ENCODE measurements at places on chromosomes 2 and 18. TPM values are rescaled to one million over a fixed set of nuclear protein-coding genes. Genes with fewer than 3 reads are reported as not detected.

Gene INHBB
- 1.8 TPM for total RNA-seq

DNA sequence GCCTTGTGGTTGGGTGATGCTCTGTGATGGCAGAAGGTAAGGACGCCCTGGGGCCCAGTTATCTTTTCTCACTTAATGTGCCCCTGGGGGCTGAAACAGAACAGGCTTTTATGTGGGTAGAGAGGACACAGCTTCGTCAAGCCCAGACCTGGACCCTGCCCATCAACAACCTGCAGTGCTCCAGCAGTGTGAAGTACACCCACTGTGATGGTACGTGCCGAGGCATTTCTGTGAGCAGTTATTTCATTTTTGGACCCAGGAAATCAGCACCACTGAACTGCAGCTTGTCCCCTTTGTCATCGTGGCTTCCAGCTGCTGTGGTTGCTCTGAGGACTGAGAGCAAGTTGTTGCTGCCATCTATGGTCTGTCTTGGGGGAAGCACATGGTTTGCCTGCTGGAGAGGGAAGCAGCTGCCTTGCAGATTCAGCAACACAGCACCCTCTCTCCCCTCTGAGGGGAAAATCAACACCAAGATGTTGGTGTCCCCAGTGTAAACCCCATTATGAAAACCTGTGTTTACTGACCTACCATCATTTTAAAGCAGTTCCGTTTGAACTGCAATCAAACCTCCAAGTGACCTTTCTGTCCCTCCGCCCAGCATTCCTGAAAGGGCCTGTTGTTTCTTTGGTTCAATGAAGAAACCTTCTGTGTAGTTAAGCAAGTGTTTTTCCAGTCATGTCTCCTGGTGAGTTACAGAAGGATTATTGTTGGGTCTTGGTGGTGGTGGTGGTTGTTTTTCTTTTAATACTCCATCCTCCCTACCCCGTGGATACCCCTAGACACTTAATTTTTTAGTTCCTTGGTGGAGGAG, 158.2 kb downstream of the MGAT5 start:
- peaks cover 45% of the 10 kb centered on the region for H3K4me1 ChIP-seq
- no peaks in the 10 kb centered on the region for H3K27me3 ChIP-seq
- peak overlapping the region; percentile 56 for H3K27ac ChIP-seq

- H3K27me3 ChIP-seq = no peaks in the 10 kb centered on the region
- H3K4me1 ChIP-seq = peaks cover 6% of the 10 kb centered on the region
- no peak overlapping the region for H3K27ac ChIP-seq
- H3K36me3 ChIP-seq = no peaks in the 10 kb centered on the region
- DNase-seq = no peak
Measured at GRCh38 chr18:8450013-8450412, 159.2 kb upstream of the RAB12 start.

DNA sequence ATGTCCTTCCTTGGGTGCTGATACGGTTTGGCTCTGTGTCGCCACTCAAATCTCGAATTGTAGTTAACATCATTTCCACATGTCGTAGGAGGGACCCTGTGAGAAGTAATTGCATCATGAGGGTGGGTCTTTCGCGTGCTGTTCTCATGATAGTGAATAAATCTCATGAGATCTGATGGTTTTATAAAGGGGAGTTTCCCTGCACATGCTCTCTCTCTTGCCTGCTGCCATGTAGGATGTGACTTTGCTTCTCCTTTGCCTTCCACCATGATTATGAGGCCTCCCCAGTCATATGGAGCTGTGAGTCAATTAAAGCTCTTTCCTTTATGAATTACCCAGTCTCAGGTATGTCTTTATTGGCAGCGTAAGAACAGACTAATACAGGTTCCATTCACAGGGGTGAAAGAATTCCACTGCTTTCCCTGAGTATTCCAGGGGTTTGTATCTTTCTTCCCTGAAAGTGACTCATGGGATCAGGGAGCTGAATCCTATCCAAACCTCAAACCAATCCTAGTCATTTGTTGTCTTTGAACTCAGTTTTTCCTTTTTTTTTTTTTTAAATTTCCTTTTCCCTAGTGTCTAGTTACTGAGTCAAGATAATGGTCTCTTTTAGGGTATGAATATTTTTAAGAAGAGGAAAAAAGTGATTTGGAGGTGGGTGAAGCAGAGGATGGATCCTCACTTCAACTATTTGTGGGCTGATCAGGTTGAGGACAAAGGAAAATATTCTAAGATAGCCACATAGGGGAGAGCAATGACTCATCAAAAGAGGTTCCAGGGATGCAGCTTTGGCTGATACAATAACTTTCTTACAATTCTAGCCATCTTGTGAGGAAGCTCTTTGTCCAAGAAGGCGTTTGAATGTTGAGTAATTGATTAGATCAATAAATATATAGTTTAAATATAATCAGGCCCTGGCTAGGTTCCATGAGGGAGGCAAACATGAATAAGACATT, 19.5 kb upstream of the KCNE4 start:
- H3K36me3 ChIP-seq = no peaks in the 10 kb centered on the region
- H3K4me1 ChIP-seq = no peaks in the 10 kb centered on the region
- no peaks in the 10 kb centered on the region for H3K27me3 ChIP-seq
- H3K4me3 ChIP-seq = no peak overlapping the region

GRCh38 chr2:46915281-46915810, at the start of gene MCFD2:
Gene MCFD2, minus strand, starts transcription at chr2:46915806. Its CDS starts 6,635 bp downstream, at chr2:46909171.
- no peak for DNase-seq
- peak within 1 kb of the TSS; percentile 67 for H3K4me3 ChIP-seq
- H3K36me3 ChIP-seq = no peaks in the 10 kb centered on the region
- peak within 1 kb of the TSS; percentile 83 for H3K27ac ChIP-seq
- H3K27me3 ChIP-seq = no peaks in the 10 kb centered on the region

Gene CABYR
- 11.4 TPM for total RNA-seq

GRCh38 chr2:215775106-215775505, 238.2 kb downstream of the MREG start:
- peaks cover 32% of the 10 kb centered on the region for H3K4me1 ChIP-seq
- H3K36me3 ChIP-seq = peaks cover 4% of the 10 kb centered on the region
- DNase-seq = no peak
- H3K27me3 ChIP-seq = no peaks in the 10 kb centered on the region

DNA sequence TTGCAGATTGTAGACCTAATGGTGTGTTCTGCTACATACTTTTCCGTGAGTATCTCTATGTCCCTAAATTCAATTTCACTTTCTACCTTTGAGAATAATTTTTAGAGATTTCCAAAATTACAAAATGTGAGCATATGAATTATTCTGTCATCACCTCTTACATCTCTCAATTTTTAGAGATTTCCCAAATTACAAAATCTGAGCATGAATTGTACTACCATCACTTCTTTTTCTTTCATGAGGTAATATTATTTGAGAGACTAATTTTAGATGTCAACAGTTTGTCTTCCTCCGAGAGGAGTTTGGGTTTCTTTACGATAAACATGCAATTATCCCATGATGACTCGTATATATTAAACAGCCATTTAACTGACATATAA, 32.1 kb downstream of the INSIG2 start:
- H3K4me1 ChIP-seq = peaks cover 28% of the 10 kb centered on the region
- no peaks in the 10 kb centered on the region for H3K36me3 ChIP-seq
- H3K4me3 ChIP-seq = no peak overlapping the region
- no peaks in the 10 kb centered on the region for H3K27me3 ChIP-seq

GRCh38 chr2:40435426-40436092, 16.3 kb downstream of the SLC8A1 start:
- peaks cover 31% of the 10 kb centered on the region for H3K4me1 ChIP-seq
- H3K27me3 ChIP-seq = no peaks in the 10 kb centered on the region
- H3K36me3 ChIP-seq = no peaks in the 10 kb centered on the region
- no peak for DNase-seq
- H3K27ac ChIP-seq = peak overlapping the region; percentile 91
- no peak overlapping the region for H3K4me3 ChIP-seq

DNA sequence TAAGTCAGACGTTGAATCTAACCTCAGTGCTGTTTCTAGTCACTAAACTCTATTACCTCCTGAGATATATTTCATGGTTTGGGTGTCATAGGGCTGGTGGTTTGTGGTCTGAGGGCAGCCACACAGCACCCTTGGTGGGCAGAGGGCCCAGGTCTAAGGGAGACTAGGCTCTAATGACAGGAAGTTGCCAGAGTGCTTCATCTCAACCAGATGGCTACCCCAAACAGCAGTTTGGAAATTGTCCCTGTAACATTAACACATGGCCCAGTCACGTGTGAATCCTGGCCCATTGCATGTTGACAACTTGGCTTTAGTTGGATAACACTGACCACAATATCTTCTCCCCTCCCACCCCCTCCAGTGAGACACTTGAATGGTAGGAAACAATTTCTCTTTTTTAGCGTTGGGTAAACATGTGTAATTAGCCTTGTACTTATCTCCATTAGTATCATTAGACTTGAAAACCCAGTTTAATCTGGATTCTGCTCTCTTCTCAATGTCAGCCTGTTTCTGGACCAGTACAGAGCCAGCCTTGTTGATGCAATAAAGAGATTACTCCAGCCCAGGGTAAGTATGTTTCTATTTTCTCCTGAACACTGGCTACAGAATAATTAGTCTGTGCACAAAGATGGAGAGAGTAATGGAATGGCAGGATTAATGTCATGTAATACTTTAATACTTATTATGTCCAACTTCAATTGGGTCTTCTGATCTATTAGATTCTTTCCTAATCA, 187.8 kb upstream of the SIX3 start:
- H3K4me1 ChIP-seq = no peaks in the 10 kb centered on the region
- no peak for DNase-seq
- no peak overlapping the region for H3K27ac ChIP-seq
- H3K27me3 ChIP-seq = no peaks in the 10 kb centered on the region
- H3K4me3 ChIP-seq = no peak overlapping the region
- no peaks in the 10 kb centered on the region for H3K36me3 ChIP-seq

DNA sequence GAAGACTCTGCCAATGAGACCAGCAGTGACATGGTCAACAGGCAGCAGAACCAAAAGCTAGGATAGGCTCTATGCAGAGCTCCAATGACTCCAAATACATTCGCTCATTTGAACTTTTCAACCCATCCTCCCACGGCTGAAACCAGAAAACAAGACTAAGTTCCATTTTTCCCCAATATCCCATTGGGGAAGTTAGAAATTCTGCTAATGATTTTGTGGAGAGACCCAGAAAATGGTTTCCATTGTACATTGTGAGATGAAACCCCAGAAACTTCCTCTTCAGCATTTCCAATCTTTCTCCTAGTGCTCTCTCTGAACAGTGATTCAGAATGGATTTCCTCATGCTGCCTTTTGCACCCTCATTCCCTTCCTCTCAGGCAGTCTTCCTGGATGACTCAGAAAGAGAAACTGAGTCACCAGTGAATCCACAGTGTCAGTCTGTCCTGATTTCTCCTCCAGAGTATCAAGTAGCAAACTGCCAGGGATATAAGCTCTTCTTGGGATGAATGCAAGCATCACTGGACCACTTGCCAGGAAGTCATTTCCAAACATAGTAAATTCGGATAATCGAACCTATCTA, 467.7 kb upstream of the ID2 start:
- H3K27me3 ChIP-seq = no peaks in the 10 kb centered on the region
- H3K27ac ChIP-seq = no peak overlapping the region
- no peak overlapping the region for H3K4me3 ChIP-seq
- H3K4me1 ChIP-seq = no peaks in the 10 kb centered on the region

GRCh38 chr2:62147610-62148301, 48.2 kb upstream of the B3GNT2 start:
- H3K27ac ChIP-seq = no peak overlapping the region
- no peak overlapping the region for H3K4me3 ChIP-seq
- H3K36me3 ChIP-seq = no peaks in the 10 kb centered on the region
- DNase-seq = peak; percentile 18
- H3K4me1 ChIP-seq = peaks cover 2% of the 10 kb centered on the region

Gene GULP1
- total RNA-seq = 43.0 TPM

- H3K27me3 ChIP-seq = no peaks in the 10 kb centered on the region
- no peak for DNase-seq
- no peak overlapping the region for H3K27ac ChIP-seq
- peaks cover 6% of the 10 kb centered on the region for H3K4me1 ChIP-seq
Measured at GRCh38 chr2:67848551-67849285, 214.1 kb downstream of the C1D start.

DNA sequence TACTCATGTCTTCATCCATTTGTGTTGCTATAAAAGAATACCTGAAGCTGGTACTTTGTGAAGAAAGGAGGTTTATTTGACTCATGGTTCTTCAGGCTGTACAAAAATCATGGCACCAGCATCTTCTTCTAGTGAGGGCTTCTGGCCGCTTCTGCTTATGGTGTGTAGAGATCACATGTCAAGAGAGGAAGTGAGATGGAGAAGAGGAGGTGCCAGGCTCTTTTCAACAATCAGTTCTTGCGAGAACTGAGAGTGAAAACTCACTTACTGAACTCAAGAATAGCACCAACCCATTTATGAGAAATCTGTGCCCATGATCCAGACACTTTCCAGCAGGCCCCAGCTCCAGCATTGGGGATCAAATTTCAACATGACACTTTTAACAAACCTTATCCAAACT, 30.0 kb upstream of the BARD1 start:
- H3K4me1 ChIP-seq = no peaks in the 10 kb centered on the region
- DNase-seq = no peak
- no peak overlapping the region for H3K4me3 ChIP-seq
- H3K27me3 ChIP-seq = no peaks in the 10 kb centered on the region
- H3K27ac ChIP-seq = no peak overlapping the region

GRCh38 chr2:85681372-85681763, 12.8 kb upstream of the GNLY start:
- H3K4me1 ChIP-seq = peaks cover 25% of the 10 kb centered on the region

DNA sequence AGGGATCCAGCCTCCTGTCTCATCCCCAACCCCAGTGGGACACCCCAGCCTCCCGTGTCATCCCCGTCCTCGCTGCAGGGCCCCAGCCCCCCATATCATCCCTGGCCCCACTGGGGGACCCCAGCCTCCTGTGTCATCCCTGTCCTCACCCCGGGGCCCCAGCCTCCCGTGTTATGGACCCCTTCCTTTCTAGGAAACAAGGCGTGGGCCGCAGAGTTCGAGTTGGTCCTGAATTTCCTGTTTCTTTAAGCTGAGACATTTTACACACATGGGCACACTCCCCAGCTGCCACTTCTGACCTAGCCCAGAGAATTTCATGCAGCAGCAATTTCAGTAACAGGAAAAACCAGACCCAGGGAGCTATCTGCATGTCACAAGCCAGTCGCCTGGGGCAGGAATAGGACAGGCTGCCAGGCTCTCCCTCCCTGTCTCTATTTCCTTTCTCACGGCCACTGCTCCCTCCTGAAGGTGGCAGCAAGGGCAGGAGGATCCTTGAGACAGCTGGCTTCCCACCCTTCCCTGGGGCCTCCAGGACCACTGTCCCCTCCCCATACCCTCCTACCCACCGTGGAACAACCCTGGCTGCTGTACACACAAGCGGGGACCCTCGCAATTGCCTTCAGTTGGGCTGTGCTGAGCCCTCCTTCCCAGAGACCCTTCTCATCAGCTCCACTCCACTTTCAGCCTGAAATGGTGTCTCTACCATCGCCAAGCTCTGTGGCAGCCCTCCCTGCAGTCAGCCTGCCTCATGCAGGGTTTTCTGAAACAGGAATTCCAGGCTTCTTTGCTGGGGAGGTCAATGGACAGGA, 141.9 kb upstream of the ID2 start:
- no peaks in the 10 kb centered on the region for H3K36me3 ChIP-seq
- H3K4me1 ChIP-seq = no peaks in the 10 kb centered on the region
- H3K27ac ChIP-seq = no peak overlapping the region
- DNase-seq = no peak

DNA sequence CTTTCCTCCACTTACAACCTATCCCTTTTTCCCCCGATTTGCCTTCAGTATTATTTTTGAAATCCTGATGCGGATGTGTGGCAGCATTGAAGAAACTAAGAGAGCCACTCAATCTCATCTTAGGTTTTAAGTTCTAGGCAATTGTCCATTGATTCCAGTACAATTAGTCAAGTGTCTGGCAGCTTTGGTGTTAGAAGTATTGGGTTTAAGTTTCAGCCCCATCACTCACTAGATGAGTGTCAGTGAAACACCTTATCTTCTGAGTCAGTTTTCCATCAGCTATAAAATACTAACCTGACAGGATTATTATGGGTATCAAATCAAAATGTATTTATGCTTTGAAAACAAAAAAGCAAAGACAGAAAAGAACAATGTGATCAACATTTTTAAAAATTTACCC, 16.8 kb upstream of the CUL3 start:
- no peak for DNase-seq
- no peaks in the 10 kb centered on the region for H3K36me3 ChIP-seq
- H3K27me3 ChIP-seq = no peaks in the 10 kb centered on the region
- H3K27ac ChIP-seq = no peak overlapping the region
- H3K4me3 ChIP-seq = no peak overlapping the region

Measured in endothelial cell of umbilical vein (primary cell).